ENCODE measurements at places on chromosomes 16 and 17. TPM values are rescaled to one million over a fixed set of nuclear protein-coding genes. Genes with fewer than 3 reads are reported as not detected.

Gene RHBDL1
- total RNA-seq: 1.1 TPM

Gene GNG13
- total RNA-seq: not detected

Gene FOXJ1
- total RNA-seq: 0.08 TPM

Gene PRSS27
- total RNA-seq: 0.45 TPM

GRCh38 chr17:73705594-73705993 is 61.3 kb upstream of the SDK2 start:
- DNase-seq: no peak

GRCh38 chr16:57578521-57579360 is 36.3 kb downstream of the ADGRG5 start:
- DNase-seq: peak; percentile 33

DNA sequence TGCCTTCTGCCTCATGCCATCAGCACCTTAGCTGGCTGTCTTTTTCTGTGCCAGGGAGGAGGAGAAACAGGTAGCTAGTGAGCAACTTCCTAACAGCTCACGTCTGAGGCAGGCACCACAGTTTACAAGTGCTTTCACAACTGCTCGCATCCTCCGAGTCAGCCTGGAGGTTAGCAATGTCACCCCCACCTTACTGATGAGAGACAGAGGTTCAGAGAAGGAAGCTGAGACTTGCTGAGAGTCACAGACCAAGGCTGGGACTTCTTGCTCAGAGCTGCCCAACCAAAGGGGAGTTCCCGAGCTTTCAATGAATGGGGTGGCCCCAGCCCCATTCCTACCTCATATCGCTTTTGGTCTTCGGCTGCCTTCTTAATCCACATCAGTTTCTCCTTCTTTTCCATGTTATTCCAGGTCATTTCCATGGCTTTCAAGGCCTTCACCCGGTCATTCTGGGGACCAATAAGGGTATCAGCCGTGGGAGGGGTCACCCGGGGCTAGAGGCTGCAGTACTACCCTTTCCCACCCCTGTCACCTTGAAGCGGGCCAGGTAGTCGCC is 9.6 kb downstream of the UBTF start:
- DNase-seq: no peak

GRCh38 chr16:58753711-58754134 is 19.6 kb upstream of the GOT2 start:
- DNase-seq: no peak

- DNase-seq: no peak
Observed at GRCh38 chr16:1035066-1035415, 37.5 kb upstream of the SSTR5 start.

All from left lobe of liver (tissue), 2 donors.